Breast epithelium (tissue), 4 donors: ENCODE measurements at places on chromosomes 5 and 9.

DNA sequence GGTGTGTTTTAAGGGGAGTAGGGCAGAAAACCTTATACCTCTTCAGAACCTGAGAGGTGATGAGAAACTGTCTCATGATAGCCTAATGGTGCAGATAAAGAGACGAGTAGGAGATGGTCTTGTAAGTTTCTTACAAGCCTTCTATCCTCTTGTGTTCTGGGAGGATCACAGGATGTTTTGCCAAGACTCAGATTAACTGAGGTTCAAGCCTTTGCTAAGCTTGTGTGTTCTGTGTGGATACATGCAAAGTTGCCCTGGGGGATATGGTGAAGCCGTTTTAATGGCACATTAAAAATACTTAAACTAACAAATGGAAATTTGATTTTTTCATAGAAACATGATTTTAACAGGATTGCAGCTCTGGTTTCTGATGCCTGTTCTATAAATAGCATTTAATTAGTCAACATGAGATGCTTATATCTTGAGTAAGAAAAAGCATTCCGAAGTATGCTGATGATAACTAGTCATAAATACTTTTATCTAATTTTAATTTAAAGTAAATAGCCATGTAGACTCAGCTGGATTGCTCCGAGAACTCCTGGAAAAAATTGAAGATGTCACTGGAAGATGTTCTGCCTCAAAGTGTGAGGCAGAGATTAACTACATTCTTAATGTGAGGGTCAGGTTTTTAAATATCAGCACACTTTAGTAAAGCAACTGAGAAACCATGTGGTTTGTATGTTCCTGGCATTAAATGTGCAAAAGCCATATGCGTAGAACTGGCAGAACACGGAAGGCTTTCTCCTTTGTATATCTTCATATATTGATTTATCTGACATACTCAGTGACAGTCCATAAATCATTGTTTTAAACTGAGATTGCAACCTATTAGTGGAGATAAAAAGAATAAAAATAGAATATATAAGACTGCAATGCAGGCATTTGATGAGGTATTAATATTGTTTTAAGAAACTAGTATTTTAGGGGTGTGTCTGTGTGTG, 53.7 kb downstream of the IPO11 start:
- DNase-seq, result no peak

DNA sequence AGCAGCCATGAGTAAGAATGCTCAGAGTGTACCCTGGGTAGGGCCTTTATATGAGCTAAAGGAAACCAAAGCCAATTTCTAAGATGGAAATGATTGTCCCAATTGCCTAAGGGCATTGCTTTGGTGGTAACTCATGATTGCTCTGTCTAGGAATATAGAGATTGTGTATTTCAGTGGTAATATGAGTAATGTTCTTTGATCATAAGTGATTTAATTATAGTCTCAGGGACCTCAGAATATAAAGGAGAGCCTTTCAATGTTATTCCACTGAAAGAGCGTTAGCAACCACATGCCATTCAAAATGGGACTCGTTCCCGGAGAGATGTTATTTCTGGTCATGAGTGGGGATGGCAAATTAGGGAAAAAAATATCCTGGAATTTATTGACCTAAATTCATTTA, 340.5 kb downstream of the ARHGEF28 start:
- no peak for DNase-seq

DNA sequence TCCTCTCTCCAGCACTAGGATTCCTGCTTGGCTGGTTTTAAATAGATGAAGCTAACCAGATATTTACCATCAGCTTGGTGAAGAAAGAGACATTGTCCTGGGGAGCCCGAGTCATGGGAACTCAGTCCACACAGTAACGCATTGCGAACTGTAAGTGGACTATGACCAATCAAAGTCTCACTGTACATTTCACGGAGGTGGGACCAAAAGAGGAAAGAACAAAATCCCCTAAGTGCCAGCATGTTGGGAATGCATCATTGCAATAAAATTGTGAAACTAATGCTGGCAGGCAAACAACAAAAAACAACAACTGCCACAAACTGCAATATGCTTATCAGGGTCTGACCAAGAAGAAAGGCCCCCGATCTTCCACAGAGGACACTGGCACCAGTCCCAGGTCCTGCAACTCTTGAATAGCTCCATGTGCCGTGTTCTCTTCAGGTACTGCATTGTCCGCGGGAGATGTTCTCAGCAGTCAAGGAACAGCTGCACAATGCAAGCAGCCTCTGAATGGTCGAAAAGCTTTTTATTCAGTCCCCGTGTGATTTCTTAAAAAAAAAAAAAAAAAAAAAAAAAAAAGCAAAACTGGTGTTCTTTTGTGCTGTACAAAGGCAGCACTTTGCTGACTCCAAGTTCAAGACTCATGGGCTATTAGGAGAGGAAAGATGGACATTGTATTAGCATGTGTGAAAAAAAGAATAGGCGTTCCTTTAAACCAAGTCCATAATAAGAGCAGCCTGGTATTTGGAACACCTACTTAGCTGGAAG, 38.1 kb downstream of the SEMA6A start:
- no peak for DNase-seq

DNA sequence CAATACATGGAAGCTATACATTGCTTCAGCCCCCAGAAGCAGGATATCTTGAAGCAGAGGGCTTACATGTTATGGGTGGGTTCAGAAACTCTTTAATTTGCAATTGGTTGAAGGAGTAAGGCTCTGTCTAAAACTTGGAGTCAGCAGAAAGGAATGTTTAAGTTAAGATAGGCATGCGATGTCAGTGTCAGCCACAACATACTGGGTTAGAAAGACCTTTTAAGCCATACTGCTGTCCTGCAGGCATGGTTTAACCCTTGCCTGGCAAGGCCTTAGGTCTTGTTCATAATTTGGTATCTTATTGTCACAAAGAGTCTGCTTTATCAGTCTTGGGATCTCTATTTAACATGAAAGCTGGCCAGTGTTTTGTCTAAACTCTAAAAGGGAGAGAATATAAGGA, 1619.6 kb upstream of the WWC1 start:
- no peak for DNase-seq

DNA sequence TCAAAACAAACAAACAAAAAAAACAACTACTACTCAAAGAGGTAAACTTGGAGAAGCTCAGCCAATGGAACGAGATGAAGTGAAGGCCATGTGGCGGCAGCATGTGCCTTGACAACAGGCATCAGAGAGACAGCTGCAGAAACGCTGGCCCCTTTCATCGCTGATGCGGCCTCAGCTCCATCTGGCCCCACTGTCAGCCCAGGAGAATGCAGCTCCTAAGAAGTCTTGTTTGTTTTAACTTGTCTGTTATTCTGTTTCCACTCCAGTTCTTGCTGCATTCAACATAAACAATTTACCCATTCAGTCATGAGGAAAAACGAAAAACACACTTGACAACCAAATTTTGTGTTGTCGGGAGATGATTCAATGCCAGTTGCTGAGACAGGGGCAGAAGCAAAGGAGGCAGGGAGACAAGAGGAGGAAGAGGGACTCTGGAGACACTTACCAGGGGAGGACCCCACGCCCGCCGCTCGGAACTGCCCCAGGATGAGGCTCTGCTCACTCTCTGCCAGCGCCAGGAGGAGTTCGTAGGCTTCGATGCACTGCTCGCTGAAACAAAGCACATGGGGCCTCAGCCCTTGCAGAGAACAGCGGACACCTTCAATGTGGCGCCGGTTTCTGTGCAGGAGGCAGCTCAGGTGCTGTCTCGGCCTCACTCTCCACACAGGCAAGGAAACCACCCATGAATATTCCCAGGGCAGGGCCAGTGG, 91.2 kb downstream of the DCP2 start:
- DNase-seq, result no peak

DNA sequence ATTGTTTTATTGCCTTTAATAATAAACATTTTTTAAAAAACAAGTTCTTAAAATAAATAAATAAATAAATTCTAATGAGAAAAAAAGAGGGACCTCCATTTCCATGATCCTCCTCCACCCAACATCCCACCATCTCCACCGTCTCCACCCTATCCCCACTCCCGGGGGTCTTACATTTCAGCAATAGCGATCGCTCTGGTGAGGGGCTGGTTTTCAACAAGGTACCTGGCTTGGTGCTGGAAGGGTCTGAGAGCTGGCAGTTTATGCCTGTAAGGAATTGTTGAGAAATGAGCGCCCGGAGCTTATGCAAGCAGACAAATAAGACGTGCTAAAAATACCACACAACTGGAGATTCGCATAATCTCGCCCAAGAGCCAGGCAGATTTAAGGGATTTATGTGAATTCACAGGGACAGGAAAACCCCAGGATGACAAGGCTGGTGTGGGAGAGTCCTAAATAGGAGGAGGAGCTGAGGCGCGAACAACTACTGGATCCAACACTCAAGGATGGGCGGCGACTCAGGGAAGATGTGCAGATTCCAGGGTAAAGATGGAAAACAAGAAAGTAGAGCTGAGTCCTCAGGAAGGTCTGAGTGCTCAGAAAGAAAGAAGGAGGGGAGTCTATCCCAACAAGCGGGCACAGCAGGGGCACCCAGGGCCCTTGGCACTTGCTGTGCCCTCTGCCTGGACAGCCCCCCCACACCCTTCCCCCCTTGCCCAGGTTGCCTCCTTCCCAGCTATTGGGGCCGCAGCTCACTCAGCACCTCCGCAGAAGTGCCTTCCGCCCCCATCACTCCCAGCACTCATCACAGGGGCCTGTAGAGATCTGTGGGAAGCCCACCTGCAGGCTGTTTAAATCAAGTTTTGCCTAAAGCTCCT, 27.0 kb downstream of the TRIM14 start:
- no peak for DNase-seq

DNA sequence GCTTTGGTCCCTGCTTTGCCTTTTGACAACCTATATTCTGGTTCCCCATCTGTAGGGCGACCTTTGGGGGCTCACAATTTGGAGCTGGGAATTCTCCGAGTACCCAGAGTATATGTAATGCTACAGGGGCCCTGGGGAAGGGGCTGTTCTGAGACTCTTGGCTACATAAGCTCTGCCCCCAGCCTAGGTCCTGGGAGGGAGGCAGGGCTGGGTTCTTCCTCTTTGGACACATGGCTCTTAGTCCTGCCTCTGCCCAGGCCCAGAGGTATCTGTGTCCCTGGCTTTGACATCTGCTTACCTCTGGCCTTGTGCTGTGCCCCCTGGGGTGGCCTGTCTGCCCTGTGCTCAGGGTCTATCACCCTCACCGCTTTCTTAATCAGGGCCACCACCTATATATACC, 181.6 kb downstream of the CACNA1B start:
- DNase-seq, result no peak

DNA sequence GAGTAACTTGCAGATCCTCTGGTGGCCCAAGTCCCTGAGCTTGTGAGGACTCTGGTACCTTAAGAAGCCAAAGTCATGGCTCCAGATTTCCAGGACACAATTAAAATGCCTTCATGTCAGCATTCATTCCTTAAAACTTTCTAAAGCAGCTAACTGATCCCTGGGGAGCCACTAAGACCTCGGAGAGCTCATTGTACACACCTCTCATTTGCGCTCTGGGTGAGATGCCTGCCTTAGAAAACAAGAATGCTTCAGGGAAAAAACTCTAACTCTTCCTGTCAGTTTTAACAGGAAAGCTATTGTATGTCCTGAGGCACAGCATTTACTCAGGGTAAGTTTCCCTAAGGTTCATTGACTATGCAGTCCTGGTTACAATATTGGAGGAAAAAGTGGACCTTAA, 285.0 kb downstream of the EFNA5 start:
- DNase-seq, result no peak

DNA sequence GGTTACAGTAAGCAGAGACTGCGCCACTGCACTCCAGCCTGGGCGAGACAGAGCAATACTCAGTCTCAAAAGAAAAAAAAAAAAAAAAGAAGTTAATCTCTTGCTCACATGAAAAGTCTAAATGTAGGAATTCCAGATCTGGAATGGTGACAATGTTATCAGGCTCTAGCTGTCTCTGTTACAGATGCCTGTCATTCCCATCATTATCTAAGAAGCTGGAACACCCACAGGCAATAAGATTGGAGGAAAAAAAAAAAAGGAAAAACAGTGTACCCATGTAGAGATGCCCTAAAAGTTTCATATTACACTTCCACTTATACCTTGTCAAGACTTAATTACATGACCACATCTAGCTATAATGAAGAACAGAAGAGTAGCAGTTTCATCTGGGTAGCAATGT, 38.2 kb downstream of the PTBP3 start:
- DNase-seq, result no peak

DNA sequence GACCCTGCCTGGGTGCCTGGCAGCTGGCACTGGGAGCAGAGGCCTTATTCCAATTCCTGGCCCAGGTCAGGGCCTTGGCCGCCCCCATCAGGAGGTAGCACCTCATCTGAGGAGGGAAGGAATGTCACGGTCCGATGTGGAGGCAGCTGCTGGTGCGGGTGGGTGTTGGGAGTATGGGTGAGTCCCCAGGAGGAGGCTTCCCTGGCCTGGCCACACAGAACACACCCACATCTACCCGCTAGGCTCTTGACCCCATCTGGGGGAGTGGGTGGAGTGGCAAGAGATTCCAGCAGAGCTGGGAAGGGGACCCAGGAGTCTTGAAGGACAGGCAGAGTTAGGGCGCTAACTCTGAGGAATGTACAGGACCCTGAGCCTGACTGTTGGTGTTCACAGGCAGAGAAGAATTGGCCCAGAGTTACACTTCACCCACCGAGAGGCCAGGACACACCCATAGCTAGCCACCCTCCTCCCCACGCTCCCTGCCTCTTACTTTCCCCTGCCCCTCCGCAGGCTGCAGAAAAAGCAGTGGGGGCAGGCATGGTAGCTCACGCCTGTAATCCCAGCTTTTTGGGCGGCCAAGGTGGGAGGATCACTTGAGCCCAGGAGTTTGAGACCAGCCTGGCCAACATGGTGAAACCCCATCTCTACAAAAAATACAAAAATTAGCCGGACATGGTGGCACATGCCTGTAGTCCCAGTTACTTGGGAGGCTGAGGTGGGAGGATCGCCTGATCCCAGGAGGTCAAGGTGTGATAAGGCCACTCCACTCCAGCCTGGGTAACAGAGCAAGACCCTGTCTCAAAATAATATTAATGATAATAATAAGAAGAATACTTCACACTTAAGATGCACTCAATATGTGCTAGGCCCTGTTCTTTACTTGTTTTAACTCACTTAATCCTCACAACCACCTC, 6.0 kb downstream of the OLFML2A start:
- peak; percentile 34 for DNase-seq

DNA sequence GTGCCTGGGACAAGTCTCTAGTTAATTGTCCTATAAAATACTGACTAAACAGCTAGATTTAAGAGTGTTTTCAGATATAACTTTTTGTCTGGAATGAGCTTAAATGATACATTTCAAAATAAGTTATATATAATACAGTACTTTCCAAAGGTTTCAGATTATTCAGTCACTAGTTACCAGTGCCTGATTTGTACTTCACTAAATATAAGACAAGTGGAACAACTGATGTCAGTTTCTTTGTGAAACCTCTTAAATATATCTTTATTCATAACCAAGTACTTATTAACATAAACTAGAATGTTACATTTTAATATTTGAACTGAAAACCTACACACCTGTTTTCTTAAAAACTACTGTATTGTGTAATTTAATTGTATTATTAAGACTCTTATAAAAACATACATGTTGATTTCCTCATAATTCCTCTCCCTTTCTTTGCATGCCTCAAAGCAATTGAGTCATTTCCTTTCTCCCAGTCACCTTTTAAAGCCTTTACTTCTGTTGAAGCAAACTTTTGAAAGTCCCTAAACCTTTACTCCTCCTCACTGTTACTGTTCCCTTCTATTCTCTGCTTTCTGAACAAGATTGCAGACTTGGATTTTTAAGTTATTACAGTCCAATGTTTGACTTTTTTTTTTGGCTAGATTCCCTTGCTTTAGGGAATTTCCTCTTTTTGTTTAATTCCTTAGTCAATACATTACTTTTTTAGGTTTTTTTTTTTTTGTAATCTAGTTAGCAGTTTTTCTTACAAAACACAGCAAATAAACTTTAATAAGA, 8.7 kb upstream of the SEMA6A start:
- DNase-seq, result no peak
